ENCODE measurements at places on chromosomes 11 and 22.

GRCh38 chr22:43481568-43482317, 69.9 kb downstream of the MPPED1 start:
- DNase-seq = no peak

GRCh38 chr22:50479721-50480120, 1.6 kb upstream of the ADM2 start:
- DNase-seq = no peak

DNA sequence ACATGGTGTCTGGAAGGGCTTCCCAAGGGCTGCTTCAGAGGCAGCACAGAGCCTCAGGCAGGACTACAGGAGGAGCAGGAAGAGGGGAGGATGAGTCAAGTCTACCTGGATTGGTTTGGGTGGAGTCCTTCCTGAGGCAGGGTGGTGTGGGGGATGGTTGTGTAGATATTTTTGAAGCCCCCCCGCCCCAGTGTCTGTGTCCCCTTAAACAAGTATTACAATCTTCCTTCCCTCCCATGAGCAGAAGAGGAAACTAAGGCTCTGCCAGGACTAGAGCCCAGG, 34.7 kb upstream of the FCHSD2 start:
- no peak for DNase-seq

GRCh38 chr11:66465373-66466224, 1.1 kb upstream of the PELI3 start:
- DNase-seq = no peak

GRCh38 chr11:45023065-45023365, 72.3 kb upstream of the TP53I11 start:
- no peak for DNase-seq

DNA sequence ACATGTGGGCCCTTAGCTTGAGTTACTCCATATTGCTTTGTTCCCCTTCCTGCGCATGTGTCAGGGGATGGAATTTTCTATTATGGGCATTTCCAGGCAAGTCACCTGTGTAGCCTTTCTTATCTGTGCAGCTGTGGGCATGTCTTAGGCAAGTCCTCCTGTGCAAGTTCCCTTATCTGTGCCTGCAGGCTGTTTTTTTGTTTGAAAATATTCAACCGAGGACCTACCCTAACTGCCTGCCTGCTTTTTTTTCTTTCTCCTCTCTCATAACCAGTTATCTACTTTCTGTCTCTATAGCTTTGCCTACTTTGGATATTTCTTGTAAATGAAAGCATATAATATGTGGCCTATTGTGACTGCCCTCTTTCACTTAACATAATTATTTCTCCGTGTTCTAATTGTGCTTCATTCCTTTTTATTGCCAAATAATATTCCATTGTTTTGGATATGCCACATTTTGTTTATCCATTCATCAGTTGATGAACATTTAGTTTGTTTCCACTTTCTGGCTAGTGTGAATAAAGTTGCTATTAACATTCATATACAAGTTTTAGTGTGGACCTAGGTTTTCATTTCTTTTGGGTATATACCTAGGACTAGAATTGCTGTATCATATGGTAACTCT, 83.6 kb upstream of the CADM1 start:
- DNase-seq = no peak

All from NCI-H2081 (cell line).